ENCODE measurements at places on chromosomes 5 and 9.

DNA sequence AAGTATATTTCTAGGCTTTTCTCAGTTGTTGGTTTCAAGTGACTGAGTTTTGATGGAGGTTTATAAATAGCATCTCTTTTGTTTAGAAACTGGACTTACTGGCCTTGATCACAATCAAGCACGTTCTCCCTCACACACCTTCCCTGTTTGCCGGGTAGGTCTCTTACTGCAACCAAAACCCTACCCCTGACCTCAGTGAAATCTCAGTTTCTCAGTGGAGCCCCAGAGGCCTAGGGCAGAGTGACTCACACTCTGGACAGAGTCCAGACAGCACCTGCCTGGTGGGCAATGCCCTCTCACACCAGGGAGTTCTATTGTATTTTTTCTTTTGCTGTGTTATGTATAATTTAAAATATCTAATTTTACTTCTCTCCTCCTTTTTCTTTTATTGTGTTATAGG lies 48.4 kb upstream of the EPB41L4B start:
- no peak for DNase-seq

GRCh38 chr9:118000581-118000980 lies 296.4 kb downstream of the TLR4 start:
- no peak for DNase-seq

DNA sequence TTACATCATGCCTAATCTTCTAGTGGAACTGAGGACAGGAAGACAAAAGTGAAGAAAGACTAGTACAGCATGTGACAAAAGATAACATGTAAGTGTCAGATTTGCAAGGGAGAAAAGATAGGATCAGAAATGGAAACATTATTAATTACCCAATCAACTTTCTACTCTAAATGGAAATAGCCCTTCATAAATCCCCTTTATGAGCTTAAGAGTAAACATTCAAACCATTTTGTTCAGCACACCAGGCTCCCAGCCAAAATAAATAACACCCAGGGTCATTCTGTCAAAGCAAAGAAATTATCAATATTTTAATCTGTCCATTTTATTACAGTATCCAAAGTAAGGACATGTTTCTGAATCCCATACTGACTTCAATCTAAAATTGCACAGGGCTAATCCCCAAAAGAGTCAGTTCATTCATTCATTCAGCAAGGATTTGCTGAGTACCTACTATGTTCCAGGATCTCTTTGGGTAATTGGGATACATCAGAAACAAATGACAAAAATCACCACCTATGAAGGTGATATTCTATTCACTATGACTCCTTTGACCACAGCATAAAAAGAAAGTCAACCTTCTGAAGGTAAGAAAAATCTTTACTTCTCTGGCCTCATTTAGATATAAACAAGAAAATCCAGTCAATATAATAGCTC lies 5.3 kb downstream of the PRELID2 start:
- DNase-seq: no peak

DNA sequence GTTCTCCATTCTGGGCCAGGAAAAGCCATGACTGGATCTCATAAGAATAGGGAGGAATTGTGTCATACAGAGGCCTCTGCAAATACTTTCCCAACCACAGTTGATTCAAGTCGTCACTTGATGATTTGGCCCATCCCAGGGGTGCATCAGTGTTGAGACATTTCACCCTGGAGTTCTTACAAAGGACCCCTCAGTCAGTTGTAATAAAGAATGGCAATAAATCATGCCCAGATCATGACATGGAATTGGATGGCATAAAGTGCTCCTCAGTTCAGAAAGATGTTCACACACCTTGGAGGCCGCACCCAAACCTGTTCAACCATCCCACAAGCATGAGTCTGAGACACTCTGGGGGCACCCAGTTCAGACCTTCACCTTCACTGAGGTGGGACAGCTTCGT lies 168.1 kb downstream of the NR3C1 start:
- peak; percentile 62 for DNase-seq

- no peak for DNase-seq
Observed at GRCh38 chr5:132695956-132696355, 22.2 kb downstream of the IL4 start.

GRCh38 chr9:122251351-122251750 lies 13.3 kb downstream of the RBM18 start:
- no peak for DNase-seq

GRCh38 chr9:34034698-34035065 lies 14.0 kb downstream of the UBAP2 start:
- DNase-seq: no peak

All from adipocyte (in vitro differentiated cells).